Activated T-cell treated with anti-CD3 and anti-CD28 coated beads, Interleukin-2, amount 50 U/mL, for 72 hours (primary cell): ENCODE measurements at places on chromosomes 16 and 17.
A peak's percentile ranks its signal among the peaks of the same experiment; 100 is the strongest.

GRCh38 chr17:68594552-68594951 lies 6.6 kb downstream of the FAM20A start:
- DNase-seq: no peak

DNA sequence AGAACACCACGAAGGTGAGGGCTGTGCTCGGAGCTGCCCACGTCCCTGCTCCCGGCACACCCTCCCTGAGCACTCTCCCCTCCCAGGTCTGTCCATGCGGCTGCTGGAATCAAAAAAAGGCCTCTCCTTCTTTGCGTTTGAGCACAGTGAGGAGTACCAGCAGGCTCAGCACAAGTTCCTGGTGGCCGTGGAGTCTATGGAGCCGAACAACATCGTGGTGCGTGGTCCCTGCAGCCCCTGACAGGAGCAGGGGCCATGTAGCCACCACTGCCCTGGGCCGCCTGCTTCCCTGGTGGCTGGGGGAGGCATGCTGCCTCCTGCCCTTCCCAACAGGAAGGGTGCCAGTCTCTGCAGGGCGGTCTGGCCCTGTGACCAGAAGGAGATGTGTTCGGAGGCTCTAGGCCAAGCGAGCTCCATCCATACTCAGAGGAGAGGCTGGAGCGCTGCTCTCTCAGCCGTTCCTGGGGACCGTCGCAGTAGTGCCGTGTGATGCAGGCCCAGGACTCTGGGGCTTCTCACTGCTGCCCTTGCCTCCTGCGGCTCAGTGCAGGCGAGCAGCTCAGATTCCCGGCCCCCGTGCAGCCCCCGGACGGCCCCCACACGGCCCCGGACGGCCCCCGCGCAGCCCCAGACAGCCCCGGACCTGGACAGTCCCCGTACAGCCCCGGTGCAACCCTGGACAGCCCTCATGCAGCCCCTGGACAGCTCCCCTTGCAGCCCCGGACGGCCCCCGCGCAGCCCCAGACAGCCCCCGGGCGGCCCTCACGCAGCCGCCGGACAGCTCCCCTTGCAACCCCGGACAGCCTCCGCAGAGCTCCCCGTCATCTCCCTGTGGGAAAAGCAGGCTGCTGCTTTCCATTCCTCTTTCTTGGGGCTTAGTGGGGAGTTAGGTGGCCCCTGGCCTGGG lies 20.5 kb downstream of the TCF25 start:
- DNase-seq: no peak

DNA sequence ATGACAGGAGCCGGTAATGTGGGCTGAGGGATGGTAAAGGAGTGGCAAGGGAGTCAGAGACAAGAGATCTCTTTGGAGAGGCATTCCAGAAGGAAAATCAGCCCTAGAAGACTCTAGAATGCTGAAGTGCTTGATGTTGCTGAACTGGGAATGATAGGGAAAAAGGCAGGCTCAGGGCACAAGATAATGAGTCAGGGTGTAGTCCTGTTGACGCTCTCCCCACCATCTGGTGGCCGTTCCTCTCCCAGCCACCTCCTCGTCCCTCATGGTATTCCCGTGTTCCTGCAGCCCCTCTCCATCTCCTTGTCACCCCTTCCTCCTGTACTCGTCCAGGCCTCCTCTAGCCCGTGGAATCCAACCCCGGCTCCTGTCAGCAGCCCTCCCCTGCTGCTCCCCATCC lies 11.1 kb upstream of the ALDOA start:
- DNase-seq: no peak

DNA sequence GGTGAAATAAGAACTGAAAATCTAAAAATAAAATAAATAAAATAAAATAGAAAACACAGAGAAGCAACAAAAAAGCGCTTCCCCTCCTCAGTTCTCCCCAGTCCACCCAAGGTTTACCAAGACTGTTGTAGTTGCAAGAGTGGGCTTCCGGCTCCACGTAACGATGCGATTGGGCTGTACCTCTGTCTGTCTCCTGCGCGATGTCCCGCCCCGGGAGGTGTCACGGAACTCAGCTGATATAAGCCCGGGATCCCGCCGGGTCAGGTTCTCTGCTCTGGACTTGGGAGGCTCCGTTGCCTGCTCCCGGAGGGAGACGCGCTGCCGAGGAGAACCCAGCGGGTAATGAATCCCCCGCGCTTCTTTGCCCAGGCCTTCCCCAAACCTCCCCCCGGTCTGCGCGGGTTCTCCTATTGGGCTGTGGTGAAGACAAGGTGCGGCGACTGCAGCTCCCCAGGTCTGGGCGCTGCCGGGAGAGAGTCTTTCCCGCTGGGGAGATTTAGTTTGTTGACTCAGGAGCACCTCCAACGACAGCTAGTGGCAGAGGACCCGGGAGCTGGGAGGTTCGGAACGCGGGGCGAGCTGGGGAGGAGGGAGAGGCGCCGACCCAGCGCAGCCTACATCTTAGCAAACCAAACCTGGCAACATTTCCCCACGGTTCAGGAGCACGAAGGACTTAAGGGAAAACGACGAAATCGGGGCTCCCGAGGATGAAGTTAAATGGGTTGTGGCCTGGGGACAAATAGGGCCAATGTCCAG lies at the start of gene SLFN5:
Gene SLFN5 (plus strand): TSS at position 268 of the 756 bp plus-strand sequence. CDS start 15,619 bp downstream, outside the sequence.
- peak; percentile 95 for DNase-seq
